ENCODE measurements at places on chromosomes 3 and 15. TPM values are rescaled to one million over a fixed set of nuclear protein-coding genes. Genes with fewer than 3 reads are reported as not detected.

The CLDN11 gene
- total RNA-seq = 13.9 TPM

The BFSP2 gene
- not detected for total RNA-seq

The CFAP100 gene
- 3.7 TPM for total RNA-seq

The PLCB2 gene
- total RNA-seq = 4.1 TPM

The GRK7 gene
- under 0.01 TPM for total RNA-seq

The TRAIP gene
- total RNA-seq = 2.0 TPM

The ARPIN gene
- total RNA-seq = 13.5 TPM

The MYD88 gene
- total RNA-seq = 3.7 TPM

DNA sequence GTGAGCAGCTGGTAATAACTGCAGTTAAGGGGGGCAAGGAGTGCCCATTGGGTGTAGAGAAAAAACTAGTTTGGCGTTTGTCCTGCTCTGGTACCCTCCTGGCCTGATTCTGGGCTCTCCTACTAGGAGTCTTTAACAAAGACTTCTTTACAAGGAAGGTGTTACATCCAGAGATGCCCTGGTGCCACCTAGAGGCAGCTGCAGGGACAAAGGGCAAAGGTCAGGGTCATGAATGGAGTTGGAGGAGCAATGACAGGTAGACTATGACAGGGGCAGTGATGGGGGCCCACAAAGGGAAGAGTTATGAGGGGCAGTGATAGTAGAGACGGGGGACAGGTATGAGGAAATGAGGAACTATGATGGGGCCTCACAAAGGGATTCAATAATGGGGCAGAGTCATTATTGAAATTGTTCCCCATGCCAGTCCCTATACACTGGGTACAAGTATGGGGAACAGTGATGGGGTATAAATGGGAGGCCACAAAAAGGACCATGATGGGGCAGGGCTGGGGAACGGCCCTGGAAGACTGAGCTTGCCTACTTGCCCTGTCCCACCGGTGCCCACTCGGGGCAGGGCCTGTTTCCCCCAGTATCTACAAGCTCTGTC is 7.9 kb downstream of the CCDC71 start:
- no peak for DNase-seq

DNA sequence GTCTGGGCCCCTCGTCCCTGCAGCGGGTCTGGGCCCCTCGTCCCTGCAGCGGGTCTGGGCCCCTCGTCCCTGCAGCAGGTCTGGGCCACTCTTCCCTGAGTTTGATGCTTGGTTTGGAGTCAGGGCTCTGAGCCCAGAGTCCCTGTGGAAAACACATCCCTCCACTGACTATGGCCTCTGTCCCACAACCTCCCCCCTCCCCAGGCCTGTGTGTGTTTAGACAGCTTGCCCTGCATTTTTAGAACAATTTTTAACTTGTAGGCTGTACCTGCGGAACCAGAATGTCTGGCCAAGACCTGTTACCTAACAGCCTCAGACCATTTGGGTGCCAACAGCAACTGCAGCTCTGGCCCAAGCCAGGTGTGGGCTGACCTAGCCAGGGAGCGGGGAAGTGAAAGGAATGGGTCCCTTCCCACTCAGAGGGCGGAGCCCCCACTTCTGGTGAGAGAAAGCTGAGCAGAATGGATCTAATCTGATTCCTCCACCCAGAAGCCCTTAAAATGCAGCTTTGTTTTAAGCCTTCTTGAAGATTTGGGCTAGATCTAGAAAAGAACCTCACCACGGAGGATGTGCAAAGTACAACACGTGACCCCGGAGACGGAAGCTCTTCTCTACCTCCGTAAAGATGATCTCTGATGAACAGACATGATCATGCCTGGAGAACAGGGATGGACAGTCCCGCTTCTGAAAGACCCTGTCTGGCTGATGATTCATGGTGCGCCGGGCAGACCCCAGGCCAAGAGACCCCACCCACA is 60.5 kb upstream of the TFRC start:
- no peak for DNase-seq

DNA sequence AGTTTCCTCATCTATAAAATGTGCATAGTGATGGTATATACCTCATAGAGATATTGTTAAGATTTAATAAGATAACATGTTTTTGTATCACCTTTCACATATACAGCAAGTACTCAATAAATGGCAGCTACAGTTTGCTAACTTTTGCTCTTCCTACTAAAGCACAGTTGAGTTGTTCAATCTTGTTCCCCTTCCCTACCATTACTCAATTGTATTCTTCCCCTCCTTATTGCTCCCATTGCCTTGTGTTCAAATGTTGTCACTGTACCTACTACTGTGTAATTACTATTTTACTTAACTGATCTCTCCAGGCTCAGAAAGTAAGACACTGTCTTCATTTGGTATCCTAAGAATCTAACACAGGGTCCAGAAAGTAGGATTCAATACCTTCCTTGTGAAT is 5.5 kb downstream of the CD47 start:
- no peak for DNase-seq

DNA sequence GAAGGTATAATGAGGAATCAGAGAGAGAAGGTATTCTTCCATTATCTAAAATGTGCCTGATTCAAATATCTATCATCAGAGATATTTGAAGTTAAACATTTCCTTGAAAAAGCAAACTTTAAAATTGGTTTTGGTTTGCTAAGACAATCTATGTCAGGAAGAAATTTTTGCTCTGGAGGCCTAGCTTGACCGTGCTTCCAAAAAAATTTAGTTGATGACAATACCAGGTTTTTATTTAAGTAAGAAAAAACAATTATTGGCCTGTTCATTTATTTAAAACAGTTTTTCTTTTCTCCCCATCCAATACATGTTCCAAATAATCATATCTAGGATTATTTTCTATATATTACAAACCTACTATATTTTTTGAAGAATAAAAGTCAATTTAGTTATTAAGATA is 75.3 kb downstream of the OTOL1 start:
- DNase-seq = no peak

GRCh38 chr3:179872842-179873241 is 163.9 kb downstream of the PEX5L start:
- no peak for DNase-seq

DNA sequence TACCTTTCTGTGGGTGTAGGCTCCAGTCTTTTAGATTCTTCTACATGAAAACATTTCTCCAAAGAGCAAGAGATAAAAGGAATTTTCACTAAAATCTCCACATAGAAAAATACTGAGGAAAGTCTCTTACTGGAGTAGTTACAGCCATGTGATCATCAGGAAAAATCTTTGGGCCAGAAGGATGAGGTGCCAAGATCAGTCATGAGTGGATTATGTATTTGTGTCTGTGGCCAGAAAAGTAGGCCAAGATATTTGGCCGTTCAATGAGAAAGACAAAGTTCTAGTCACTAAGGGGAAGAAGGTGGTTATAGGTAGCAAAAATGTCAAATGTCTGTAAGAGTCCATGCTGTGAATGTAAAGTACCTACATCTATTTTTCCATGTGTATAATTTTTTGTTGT is 339.3 kb downstream of the NSUN3 start:
- DNase-seq = no peak

GRCh38 chr3:130979117-130979516 is 47.5 kb downstream of the ASTE1 start:
- DNase-seq = no peak

- DNase-seq = no peak
Measured at GRCh38 chr3:132870541-132870940, 148.3 kb upstream of the NPHP3 start.

GRCh38 chr3:98574132-98574531 is 19.3 kb downstream of the CPOX start:
- no peak for DNase-seq

- no peak for DNase-seq
Measured at GRCh38 chr15:78425643-78426042, 12.4 kb upstream of the IREB2 start.

GRCh38 chr15:72117486-72118016 is 399 bp downstream of the MYO9A start:
- DNase-seq = no peak

- no peak for DNase-seq
Measured at GRCh38 chr3:178198329-178198728, 337.9 kb upstream of the KCNMB2 start.

DNA sequence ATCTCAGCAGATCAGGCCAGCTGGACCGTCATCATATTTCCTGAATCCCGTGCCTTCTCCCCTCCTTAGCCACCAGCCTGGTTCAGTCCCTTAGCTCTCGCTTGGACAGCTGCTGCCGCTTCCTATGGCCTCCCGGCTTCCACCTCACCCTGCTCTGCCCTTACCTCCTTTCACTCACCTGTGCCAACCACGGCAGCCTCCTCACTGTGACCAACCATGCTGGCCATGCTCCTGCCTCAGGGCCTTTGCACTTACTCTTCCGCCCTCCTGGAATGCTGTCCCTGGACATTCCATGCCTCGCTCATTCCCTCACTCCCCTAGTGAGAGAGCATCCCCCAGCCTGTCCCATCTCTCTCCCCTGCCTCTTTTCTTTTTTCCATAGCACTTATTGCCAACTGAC is 19.2 kb downstream of the GRIP2 start:
- no peak for DNase-seq

- DNase-seq = no peak
Measured at GRCh38 chr3:185968168-185968567, 30.4 kb upstream of the TRA2B start.

DNA sequence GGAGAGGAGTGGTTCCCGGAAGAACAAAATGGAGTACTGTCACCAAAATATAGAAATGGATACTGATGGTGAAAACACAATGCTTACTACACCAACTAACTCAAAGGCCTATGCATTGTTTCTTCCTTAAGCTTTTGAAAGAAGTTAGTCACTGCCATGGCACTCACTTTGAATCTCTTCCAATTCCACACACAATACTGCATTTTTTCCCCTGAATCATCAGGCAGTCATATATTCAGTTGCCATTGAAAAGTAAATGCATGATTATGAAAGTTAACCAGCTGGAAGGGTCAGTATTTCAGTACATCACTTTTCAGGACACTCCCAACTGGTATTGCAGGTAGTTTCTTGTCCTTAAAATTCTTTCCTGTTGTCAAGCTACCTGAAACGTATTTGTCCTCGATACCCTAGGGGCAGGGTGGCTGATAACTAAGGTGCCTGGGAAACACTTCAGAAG is 9.0 kb upstream of the LRRFIP2 start:
- DNase-seq = no peak

- no peak for DNase-seq
Measured at GRCh38 chr15:56964182-56964581, 45.7 kb downstream of the TCF12 start.
